ENCODE measurements at places on chromosomes 11 and 22. TPM values are rescaled to one million over a fixed set of nuclear protein-coding genes. Genes with fewer than 3 reads are reported as not detected.

DNA sequence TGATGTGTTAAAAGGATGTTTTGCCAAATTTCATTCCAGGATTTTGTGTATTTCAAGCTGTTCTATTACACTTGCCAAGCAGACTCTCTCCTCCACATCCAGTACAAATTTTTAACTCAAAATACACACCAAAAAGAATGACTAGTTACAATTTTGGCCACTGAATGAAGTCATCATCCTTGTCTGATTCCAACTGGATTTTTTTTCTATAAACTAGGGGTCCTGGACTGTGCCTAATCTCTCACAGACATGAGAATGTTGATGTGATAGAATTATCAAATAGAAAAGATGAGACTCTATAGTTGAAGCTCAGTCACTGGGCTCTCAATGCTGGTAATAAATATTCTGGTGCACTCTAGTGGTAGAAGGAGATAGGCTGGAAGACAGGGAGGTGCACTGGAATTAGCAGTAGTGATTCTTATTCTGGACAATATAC, 85.8 kb downstream of the FANCF start:
- H3K4me3 ChIP-seq = no peak overlapping the region
- H3K36me3 ChIP-seq = no peaks in the 10 kb centered on the region
- no peaks in the 10 kb centered on the region for H3K4me1 ChIP-seq
- DNase-seq = no peak
- H3K27ac ChIP-seq = no peak overlapping the region

The WNT11 gene
- total RNA-seq = 23.2 TPM

The VSIG2 gene
- total RNA-seq = 0.11 TPM

- no peak for DNase-seq
- no peaks in the 10 kb centered on the region for H3K4me1 ChIP-seq
- H3K4me3 ChIP-seq = no peak overlapping the region
These were observed 29.2 kb upstream of the PDE2A start for GRCh38 chr11:72703267-72704008.

GRCh38 chr22:39859903-39860588, 33.5 kb downstream of the ENTHD1 start:
- H3K27ac ChIP-seq = no peak overlapping the region
- H3K4me3 ChIP-seq = no peak overlapping the region
- H3K27me3 ChIP-seq = peaks cover 5% of the 10 kb centered on the region
- no peaks in the 10 kb centered on the region for H3K36me3 ChIP-seq

DNA sequence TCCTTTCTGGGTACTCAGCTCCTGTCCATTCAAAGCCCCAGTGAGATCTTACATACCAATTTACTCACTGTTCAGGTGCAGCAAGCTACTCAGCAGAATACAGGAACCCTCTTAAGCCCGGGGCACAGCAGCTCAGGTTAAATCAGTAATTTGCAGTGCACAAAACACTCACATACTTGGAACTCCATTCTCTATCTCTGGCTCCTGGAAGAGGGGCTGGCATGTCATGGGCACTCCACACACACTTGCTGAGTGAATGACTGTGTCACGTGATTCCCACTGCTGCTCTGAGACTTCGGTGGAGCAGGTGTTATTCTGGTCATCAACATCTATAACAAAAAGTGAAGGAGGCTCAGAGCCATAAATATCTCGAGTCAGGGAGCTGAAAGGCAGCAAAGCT, 157.3 kb upstream of the BDNF start:
- DNase-seq = no peak
- no peak overlapping the region for H3K27ac ChIP-seq
- H3K36me3 ChIP-seq = no peaks in the 10 kb centered on the region
- H3K4me1 ChIP-seq = no peaks in the 10 kb centered on the region
- no peak overlapping the region for H3K4me3 ChIP-seq

The TMEM191B gene
- 0.74 TPM for total RNA-seq

DNA sequence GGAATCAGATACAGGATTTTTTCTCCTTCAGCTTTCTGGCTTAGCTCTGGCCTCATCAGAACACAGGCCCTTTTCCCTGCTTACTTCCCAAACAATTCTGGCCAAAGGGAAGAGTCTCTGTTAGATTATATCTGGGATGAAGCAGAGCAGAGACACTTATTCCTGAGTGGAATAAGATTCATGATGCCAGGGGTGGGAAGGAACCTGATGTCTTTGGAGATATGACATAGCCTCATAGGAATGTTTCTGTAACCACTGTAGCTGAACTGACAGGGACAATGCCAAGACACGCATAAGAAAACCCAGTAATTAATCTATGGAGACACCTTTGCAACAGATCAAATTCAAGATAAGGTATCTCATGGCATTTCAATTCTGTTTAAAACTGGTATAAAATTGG, 177.1 kb upstream of the RAG2 start:
- no peak for DNase-seq
- H3K4me1 ChIP-seq = no peaks in the 10 kb centered on the region
- H3K27me3 ChIP-seq = no peaks in the 10 kb centered on the region

DNA sequence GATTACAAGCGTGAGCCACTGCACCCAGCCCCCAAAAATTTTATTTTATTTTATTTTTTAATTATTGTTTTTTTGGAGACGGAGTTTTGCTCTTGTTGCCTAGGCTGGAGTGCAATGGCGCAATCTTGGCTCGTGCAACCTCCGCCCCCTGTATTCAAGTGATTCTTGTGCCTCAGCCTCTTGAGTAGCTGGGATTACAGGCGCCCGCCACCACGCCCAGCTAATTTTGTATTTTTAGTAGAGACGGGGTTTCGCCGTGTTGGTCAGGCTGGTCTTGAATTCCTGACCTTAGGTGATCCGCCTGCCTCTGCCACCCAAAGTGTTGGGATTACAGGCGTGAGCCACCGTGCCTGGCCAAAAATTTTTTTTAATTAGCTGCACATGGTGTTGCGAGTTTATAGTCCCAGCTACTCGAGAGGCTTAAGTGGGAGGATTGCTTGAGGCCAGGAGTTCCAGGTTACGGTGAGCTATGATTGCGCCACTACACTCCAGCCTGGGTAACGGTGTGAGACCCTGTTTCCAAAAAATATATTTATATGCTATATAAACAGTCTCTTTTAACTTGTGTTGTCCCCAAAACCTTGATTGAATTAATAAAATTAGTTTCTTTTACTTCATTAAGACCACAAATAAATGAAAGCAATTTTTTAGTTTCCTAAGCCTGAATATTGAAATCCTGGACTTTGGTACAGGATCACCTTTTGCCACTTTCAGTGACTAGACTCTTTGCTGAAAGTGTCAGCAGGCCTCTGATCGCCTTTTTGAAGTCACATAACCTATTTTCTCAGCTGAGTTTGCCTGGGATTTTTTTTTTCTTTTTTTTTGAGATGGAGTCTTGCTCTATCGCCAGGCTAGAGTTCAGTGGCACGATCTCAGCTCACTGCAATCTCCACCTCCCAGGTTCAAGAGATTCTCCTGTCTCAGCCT, 16.2 kb downstream of the ATG13 start:
- H3K4me3 ChIP-seq = no peak overlapping the region
- no peaks in the 10 kb centered on the region for H3K27me3 ChIP-seq
- H3K36me3 ChIP-seq = no peaks in the 10 kb centered on the region
- no peak overlapping the region for H3K27ac ChIP-seq
- H3K4me1 ChIP-seq = no peaks in the 10 kb centered on the region

The OR4X1 gene
- not detected for total RNA-seq

DNA sequence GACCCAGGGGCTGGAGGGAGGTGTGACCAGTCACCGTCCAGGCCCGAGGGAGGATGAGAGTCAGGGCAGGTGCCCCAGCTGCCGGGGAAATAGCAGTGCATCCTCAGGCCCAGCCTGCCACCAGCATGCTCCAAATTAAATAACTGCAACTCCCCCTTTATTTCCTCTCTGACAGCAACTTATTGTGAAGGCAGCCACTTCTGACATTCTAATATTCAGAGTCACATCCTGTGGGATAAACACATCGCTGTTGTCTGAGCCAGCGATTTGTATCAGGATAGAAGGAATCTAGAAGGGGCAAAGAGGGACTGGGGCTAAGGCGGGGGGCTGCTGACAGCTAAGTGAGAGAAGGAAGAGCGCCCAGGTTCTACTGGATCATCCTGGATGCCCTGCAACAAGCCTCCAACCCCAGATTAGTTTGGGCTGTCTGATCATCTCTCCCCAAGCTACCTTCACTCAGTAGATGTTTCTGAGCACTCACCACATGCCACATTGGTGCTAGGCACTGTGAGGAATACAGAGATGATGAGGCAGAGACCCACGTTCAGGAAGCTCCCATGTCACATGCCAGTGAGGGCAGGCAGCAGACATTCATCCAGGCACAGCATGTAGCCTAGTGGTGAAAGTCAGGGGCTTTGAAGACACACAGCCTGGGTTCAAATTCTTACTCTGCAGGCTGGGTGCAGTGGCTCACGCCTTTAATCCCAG, 214.1 kb downstream of the BUD13 start:
- H3K27me3 ChIP-seq = no peaks in the 10 kb centered on the region
- no peaks in the 10 kb centered on the region for H3K4me1 ChIP-seq
- DNase-seq = no peak
- H3K36me3 ChIP-seq = no peaks in the 10 kb centered on the region
- no peak overlapping the region for H3K27ac ChIP-seq
- no peak overlapping the region for H3K4me3 ChIP-seq

GRCh38 chr11:16962146-16962545, 52.1 kb downstream of the PLEKHA7 start:
- no peaks in the 10 kb centered on the region for H3K27me3 ChIP-seq
- no peak for DNase-seq
- H3K36me3 ChIP-seq = no peaks in the 10 kb centered on the region
- H3K27ac ChIP-seq = no peak overlapping the region

The BIK gene
- 7.4 TPM for total RNA-seq

The POU2AF3 gene
- not detected for total RNA-seq

- H3K4me3 ChIP-seq = no peak overlapping the region
- no peaks in the 10 kb centered on the region for H3K27me3 ChIP-seq
- H3K36me3 ChIP-seq = no peaks in the 10 kb centered on the region
- H3K4me1 ChIP-seq = no peaks in the 10 kb centered on the region
These were observed 406.8 kb downstream of the SHANK2 start for GRCh38 chr11:70845591-70846041.
